Peyer's patch (tissue), 4 donors: ENCODE measurements at places on chromosomes 1 and 21. TPM values are rescaled to one million over a fixed set of nuclear protein-coding genes. Genes with fewer than 3 reads are reported as not detected.

RRAGC gene
- 16.0 TPM for total RNA-seq

KIF26B gene
- total RNA-seq, result 0.70 TPM

- DNase-seq, result peak; percentile 91
- no peaks in the 10 kb centered on the region for H3K27me3 ChIP-seq
- peaks cover 23% of the 10 kb centered on the region for H3K4me1 ChIP-seq
- H3K4me3 ChIP-seq, result peak overlapping the region; percentile 40
- H3K27ac ChIP-seq, result peak overlapping the region; percentile 95
Measured at GRCh38 chr1:203327684-203328457, 22.6 kb downstream of the BTG2 start.

DNA sequence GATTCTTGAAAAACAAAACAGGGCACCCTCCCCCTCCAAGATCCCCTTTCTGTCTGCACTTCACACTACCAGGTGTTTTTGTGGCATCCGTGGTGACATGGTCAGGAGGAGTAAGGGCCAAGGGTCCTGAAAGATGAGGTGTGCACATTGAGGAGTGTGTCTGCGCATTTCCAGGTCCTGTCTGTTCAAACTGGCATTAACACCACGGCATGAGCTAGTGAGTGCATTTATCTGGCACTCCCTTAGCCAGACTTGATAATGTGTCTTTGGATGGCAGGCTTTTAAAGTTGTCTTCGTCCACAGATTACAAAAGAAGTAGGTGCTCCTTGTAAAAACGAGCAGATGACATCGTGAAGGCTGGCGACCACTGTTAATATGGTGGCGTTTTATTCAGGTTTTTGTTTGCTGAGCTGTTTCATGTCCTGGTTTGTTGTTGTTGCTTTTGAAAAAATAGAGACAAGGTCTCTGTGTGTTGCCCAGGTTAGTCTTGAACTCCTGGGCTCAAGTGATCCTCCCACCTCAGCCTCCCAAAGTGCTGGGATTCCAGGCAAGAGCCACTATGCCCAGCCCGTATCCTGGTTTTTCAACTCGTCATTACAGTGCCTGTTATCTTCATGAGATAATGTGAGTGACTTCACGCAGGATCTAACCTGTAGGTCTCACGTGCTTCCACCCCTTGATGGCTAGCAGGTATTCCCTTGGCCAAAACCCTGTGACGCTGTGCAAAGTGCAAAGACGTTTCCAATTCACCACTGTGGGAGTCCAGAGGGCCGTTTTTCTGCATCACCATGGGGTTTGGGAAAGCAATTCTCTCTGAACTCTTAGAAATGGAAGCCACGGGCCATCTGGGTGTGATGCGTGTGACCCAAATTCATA is 4.2 kb downstream of the TMEM51 start:
- no peak overlapping the region for H3K4me3 ChIP-seq
- peaks cover 56% of the 10 kb centered on the region for H3K4me1 ChIP-seq
- no peak overlapping the region for H3K27ac ChIP-seq
- DNase-seq, result no peak
- no peaks in the 10 kb centered on the region for H3K36me3 ChIP-seq

DNA sequence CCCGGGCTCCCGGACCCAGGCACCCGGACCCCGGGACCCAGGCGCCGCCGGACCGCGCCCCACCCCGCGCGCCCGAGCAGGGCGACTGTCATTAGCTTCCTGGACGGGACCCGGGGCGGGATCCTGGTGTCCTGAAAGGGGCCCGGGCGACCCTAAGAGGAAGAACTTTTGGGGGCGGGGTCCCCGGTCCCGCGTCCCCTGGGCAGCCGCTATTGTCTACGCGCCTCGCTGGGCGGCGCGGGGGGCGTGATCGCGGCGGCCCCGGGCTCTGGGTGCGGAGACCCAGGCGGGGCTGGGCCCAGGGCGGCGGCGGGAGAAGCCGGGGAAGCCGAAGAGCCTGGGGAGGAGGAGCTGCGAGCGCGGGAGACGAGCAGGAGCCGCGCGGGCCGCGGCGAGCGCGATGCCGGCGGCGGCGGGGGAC is 465 bp downstream of the HUNK start:
- DNase-seq, result peak; percentile 47
- H3K4me3 ChIP-seq, result peak overlapping the region; percentile 79
- no peaks in the 10 kb centered on the region for H3K36me3 ChIP-seq
- H3K27me3 ChIP-seq, result no peaks in the 10 kb centered on the region
- peaks cover 22% of the 10 kb centered on the region for H3K4me1 ChIP-seq

DNA sequence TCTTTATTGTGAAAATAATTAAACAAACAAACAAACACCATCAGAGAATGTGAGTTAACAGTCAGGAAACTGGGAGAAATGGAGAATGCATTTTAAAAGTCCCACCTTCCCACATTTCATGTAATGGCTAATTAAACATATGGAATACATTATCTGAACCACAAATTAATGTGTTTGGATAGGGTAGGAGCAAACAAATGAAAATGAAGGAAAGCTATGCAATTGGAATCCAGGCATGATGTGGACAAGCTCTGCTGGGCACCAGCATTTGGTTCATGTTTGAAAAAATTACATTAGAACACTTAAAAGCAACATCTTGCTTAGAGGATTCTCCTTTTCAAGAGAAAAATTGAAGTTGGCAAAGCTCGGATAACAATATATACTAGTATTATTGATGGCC is 628.1 kb downstream of the LMO4 start:
- DNase-seq, result no peak
- H3K27ac ChIP-seq, result no peak overlapping the region
- no peak overlapping the region for H3K4me3 ChIP-seq
- no peaks in the 10 kb centered on the region for H3K4me1 ChIP-seq
- no peaks in the 10 kb centered on the region for H3K27me3 ChIP-seq

DNA sequence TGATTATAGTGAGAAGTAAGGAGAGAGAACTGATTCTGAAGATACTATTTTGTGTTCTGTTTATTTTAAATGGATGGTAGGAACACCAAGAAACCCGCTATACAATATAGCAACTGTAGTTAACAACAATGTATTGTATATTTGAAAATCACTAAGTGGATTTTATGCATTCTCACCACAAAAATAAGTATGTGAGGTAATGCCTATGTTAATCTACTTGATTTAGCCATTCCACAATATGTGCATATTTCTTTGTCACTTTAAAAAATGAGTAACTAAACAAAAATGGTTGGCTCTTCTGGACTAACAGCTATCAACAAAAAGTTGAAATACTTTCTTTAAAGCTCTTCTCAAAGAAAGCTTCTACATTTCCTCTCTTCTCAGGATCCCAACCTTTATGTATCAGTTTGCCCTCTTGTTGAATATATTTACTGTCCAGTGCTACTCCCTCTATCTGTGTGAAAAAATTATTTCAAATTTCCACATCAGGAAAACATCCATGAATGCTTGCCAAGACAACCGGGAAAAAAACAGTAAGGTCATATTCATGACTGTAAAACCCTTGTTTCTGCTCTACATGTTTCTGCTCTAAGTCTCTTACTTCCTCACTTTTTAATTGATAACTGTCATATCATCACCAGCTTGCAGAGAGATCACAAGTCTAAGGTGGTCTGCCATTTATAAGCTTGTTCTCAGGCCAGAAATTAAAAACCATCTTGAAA is 27.0 kb downstream of the CLCA4 start:
- no peak for DNase-seq
- H3K4me3 ChIP-seq, result no peak overlapping the region
- no peaks in the 10 kb centered on the region for H3K36me3 ChIP-seq
- H3K4me1 ChIP-seq, result no peaks in the 10 kb centered on the region
- H3K27ac ChIP-seq, result no peak overlapping the region

DNA sequence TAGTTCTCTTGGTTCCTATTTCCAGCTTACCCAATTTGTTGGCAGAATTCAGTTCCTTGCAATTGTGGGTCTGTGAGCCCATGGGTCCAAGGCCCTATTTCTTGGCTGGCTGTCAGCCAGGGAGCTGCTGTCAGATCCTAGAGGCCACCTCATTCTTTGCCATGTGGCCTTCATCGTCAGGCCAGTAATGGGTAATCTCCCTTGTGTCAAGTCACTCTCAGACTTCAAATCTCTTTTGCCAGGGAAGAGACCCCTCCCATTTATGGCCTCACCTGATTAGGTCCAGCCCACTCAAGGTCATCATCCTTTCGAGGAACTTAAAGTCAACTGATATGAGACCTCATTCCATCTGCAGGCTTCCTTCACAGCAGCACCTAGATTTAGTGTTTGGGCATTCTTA is 17.9 kb downstream of the OBSCN start:
- H3K4me1 ChIP-seq, result no peaks in the 10 kb centered on the region
- H3K27me3 ChIP-seq, result no peaks in the 10 kb centered on the region
- H3K4me3 ChIP-seq, result no peak overlapping the region
- H3K27ac ChIP-seq, result no peak overlapping the region
